ENCODE measurements at places on chromosomes 12 and 14.

DNA sequence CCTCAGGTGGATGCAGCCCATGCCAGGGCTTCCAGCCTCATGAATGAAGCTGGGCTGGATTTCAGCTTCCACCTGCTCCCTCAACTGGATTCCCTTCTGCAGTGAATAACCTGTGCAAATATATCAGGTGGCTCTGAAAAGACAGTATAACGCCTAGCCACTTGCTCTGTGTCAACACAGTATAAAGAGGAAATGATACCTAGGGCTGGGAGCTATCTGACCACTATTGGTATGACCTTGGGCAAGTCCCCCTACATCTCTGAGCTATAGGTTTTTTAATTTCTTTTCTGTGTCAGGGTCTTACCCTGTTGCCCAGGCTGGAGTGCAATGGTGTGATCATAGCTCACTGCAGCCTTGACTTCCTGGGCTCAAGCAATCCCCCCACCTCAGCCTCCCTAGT is 19.8 kb downstream of the ISM2 start:
- DNase-seq: no peak

GRCh38 chr14:91233936-91234790 is 10.3 kb downstream of the GPR68 start:
- no peak for DNase-seq

DNA sequence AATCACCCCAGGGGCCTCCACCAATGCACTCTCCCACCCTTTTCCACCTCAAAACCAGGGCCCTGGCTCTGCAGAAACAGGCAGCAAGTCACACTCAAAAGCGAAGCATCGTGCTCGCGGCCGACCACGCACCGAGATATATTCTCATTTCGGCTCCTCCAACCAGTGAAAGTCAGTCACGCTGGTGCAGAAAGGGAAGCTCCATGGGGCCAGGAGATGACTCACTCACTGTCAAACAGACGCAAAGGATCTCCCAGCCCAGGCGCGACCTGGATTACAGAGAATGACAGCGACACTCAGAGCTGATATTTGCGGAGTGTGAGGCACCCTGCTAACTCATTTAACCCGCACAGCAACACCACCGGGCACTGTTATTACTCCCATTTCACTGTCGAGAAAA is 173.6 kb downstream of the CALM1 start:
- DNase-seq: no peak

DNA sequence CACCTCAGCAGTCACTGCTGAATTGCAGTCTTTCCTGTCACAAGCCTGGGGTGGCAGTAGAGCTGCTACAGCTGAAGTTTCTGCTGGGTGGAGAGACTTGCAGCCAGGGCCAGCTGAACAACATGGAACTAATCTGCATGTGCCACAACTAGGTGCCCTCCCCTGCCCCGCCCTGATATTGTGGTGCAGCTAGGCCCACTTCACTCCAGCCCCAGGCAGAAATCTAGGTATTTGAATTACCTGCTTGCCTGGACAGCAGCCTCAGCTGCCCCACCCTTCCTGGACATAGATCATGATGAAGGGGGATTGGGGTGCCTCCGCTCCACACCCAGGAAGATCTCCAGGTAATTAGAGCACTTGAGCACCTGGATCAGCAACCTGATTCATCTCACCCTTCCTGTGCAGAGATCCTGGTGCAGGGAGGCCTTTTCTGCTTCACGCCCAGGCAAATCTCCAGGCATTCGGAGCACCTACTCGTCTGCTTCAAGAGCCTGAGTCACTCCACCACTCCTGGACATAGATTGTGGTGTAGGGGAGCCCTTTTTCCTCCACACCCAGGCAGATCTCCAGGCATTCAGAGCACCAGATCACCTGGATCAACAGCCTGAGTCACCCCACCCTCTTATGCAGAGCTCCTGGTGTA is 477.0 kb downstream of the SOX5 start:
- DNase-seq: no peak

DNA sequence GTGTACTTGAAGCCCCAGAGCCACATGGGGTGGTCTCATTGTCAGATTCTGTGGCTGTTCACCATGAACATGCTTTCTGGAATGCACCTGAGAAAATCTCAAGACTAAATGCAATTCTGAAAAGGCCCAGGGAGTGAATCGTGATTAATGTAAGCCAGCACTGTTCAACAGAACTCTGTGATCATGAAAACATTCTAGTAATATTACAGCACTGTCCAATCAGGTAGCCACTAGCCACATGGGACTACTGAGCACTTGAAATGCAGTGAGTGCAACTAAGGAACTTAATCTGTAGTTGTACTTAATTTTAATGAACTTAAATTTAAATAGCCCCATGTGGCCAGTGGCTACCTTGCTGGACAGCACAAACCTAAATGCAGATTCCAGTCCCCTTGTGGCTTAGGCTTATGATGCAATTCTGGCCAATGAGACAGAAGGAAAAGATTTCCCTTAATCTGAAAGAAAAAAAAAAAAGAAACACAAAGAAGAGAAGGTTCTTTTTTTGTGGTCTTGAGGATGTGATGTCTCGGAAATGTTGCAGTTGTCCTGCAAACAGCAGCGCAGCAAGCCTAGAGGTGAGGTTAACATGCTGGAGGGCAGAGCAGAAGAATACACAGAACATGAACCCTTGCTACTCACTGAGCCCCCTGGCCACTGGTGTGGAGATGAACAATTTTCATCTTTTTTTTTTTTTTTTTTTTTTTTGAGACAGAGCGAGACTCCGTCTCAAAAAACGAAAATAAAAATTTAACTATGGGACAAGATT is 48.2 kb downstream of the SPPL3 start:
- DNase-seq: no peak

DNA sequence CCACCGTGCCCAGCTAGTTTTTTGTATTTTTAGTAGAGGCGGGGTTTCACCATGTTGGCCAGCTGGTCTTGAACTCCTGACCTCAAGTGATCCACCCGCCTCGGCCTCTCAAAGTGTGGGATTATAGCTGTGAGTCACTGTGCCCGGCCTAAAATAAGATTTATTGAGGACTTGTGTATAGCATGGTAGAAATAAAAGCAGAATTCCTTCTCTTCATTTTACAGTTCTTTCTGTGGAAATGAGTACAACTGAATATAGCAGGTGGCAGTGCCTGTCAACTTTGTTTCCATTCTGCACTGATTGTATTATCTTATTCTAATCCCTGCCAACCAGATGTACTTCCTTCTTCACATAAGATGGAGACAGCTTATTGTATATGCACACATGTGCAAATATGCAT is 41.0 kb downstream of the DIP2B start:
- no peak for DNase-seq

DNA sequence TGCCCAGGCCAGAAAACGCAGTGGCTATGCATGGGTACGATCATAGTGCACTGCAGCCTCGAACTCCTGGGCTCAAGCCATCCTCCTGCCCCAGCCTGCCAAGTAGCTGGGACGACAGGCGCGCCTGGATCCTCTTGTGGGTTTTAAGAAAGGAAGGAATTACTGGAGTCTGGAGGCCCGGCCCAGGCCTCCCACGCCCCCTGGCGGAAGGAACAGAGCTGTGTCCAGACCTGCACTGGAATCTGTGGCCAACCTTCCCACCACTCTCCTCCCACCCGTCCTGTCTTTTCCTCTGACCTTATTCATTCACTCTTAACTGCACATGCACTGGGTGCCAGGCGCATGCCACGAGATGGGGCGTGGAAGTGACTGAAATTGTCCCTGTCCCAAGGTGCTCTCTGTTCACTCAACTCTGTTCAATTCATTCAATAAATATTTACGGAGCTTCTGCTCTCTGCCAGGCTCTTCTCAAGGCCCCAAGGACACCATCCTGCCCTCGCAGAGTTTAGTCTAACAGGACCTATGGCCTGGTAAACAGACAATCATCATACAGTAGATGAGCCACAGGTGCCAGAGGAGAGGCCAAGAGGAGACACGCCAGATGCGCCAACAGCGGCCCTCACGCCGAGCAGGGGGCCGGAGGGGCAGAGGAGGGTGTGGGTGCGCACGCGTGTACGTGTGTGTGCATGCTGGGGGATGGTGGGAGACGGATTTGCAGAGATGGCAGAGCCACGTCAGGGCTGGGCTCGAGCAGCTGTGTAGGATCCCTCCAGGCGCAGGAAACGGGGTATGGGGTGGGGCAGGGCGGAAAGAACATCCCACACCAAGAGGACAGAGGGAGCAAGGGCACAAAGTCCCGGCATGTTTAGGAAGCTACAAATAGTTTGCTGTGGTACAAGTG is 13.7 kb upstream of the TMEM106C start:
- DNase-seq: peak; percentile 78

DNA sequence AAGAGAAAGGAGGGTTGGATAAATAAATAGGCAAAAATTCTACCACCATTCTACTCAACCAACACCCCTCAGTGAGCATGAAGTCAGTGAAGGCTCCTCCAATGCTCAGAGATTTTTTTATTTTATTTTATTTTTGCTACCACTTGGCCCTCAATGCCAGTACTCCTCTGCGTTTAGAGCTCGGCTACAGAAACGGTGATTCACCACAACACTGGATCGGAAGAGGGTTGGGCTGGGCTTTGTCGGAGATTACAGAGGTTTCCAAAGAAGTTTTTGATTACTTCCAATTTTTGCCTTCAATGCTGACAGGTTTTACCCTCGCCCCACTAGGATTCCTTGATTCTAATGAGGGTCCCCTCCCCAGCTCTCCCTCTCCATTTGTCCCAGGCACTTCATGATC is 1027.2 kb upstream of the TMEM132C start:
- DNase-seq: no peak

DNA sequence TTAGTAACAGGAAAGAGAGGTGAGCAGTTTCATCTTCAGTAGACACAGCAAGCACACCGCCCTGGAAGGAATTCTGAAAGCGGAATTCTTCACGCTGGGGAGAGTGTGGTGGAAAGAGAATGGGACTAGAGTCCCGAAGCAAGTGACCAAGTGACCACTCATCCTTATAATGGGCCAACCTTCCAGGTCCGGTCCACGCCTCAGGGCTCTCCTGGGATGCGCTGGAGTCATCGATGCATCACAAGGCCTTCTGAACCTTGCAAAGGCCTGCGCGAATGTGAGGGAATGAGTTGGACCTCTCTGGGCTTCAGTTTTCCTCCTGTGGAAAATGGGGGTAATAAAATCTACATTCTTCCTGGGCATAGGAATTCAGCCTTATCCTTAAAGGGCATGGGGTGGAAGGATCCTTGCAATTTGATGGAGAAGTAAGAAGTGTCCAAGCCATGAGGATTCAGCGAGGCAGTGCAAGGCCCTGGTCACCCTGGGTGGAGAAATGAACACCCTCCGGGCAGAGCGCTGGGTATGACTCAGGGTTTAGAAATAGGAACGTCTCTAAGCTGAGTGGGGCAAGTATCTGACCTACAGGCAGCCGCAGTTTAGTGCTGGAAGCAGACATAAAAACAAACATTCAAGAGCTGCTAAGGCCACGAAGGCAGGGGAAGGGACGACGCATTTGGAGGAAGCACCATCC is 97.7 kb downstream of the SETD3 start:
- no peak for DNase-seq

DNA sequence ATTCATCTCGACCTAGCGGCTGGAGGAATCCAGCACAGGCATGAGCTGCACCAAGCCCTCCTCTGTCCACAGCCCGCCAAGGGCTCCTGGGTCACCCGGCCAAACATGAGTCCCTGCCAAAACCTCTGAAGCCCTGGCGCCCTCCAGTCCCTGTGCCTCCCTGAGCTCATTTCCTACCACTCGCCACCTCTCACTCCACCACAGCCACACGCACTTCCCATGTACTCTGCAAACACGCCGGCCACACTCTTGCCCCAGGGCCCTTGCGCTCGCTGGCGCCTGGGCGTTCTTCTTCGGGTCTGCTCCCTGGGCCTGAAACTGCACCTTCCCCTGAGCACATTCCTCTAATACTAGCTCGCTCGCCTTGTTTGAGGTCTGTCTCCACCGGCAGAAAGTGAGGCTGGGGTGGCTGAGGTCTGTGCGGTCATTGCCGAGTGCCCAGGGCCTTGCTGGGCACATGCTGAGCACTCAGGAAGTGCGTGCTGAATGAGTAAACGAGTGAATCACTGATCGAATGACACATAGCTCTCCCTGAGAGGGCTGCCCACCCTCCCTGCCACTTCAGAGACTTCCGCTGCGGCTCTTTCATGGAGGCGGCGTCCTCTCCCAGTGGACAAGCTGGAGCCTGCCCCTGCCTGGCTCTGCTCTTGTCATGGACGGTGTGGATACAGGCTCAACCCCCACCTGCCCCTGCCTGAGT is 33.7 kb upstream of the DLK1 start:
- no peak for DNase-seq

- no peak for DNase-seq
These were observed 21.1 kb downstream of the CCDC77 start for GRCh38 chr12:422526-422925.

DNA sequence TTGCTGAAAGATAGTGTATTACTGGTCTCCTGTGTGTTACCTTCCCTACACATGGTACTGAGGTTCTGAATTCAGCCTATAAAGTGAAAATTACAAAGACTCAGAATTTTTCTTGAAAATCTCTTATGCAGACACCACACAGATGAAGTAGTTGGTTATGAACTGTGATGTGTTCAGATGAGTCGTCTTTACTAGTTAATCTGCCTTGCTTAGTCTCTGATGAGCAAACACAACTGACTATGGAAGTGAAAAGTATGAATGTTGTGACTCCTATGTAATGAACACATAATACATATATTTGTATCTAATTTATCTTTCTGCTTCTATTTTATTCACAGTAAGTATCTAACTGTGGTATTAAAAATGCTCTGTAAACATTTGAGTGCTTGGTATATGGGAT is 4.7 kb downstream of the MTERF2 start:
- no peak for DNase-seq

DNA sequence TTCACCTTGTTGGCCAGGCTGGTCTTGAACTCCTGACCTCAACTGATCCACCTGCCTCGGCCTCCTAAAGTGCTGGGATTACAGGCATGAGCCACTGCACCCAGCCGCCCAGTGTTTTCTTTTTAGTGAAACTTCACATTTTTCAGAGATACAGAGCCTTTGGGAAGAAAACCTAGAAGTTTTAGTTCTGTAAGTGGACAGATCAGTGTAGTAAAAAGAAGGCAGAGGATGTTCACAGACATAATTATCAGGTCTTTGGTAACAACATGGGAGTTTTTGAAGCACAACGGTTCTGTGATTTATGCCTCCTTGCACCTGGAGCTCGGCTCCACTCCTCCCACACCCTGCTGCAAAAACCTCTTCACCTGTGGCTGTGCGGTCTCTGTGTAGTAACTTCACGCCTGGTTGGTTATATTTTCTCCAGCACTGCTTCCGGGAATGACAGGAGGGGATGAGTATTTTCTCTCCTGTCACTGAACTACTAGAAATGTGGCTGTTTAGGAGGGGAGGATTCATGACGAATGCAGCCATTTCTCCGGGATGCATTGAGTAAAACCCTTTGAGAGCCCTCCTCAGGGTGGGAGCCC is 67.0 kb downstream of the ARF6 start:
- no peak for DNase-seq

Measured in muscle of back (tissue), 13 donors.